ENCODE measurements at places on chromosomes 7 and 10.

GRCh38 chr7:137151041-137151689 is 192.4 kb downstream of the PTN start:
- no peak for DNase-seq

DNA sequence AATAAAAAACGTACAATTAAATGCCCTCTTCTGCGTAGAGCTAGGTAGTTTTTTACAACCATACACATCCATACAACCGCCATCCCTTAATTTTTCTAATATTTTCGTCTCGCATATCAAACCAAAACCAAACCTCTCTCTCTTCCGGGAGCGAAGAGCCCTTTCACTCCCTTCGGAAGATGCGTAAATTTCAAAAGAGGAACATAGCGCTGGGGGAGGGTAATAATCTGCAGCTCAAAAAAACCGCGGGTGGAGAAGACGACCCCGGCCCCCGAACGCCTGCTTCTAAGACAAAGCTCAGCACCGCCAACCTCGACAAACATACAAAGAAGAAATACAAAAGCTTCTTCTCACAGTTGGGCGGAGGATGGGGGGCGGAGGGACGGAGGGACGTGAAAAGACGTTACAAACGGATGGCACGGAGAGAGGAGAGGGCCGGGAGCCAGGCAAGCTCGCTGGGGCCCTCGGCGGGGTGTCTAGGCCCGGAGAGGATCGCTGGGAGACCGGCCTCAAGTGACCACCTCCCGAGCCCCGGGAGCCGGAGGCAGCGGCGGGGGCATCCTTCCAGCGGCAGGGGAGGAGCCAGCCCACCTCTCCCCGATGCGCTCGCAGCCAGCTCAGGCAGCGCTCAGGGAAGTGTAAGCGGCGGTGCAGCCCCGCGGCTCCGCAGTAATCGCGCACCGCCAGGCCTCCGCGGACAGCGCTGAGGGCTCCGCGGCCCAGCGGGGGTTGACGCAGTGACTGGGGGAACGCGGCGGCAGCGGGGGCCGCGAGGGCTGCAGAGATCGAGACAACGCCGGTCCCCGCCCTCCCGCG is 851 bp downstream of the MKRN1 start:
- DNase-seq: peak; percentile 85

GRCh38 chr10:84715911-84716310 is 387.5 kb downstream of the CCSER2 start:
- peak; percentile 52 for DNase-seq

- DNase-seq: no peak
Measured at GRCh38 chr10:130254662-130255061, 118.5 kb downstream of the GLRX3 start.

DNA sequence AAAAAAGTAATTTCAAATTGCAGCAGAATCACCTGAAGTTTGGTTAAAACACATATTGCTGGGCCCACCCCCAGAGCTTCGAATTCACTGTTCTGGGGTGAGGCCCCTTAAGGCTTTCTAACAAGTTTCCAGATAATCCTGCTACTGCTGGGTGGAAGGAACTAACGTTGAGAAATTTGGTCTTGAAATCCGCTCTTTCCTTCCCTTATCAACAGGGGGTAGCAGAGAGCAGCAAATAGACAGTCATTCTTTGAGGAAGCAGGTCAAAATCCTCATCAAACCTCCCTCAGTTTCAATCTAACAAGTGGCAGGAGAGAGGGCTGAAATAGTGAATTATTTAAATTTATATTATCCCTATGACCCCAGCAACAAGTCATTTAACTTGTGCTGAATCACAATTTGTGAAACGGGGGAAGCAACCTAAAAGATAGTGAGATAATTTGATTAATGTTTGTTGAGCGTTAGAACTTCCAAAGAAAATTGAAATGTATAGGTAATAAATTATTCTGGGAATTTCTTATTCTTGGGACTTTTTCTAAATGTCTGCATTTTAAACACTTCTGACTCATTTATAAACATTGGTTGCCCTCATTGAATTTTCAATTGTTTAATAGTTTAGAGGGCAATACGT is 21.7 kb upstream of the MALSU1 start:
- peak; percentile 67 for DNase-seq
